ENCODE measurements at places on chromosomes 6 and 20. TPM values are rescaled to one million over a fixed set of nuclear protein-coding genes. Genes with fewer than 3 reads are reported as not detected.

Gene MAP7
- 22.9 TPM for total RNA-seq

Gene ASCC3
- total RNA-seq = 19.1 TPM

Gene PAX1
- not detected for total RNA-seq

Gene MAS1
- not detected for total RNA-seq

Gene LINC00237
- total RNA-seq = not detected

Gene ALDH8A1
- total RNA-seq = 0.10 TPM

Gene MAPK13
- total RNA-seq = 0.45 TPM

Gene OTOR
- not detected for total RNA-seq

Gene SERAC1
- 4.3 TPM for total RNA-seq

Gene PRDM13
- total RNA-seq = 0.83 TPM

Gene DCBLD1
- 27.9 TPM for total RNA-seq

Gene BACH2
- total RNA-seq = 1.6 TPM

Gene LZTS3
- total RNA-seq = 4.7 TPM

Gene TUBB2B
- 15.3 TPM for total RNA-seq

Gene DEFB116
- total RNA-seq = not detected

Gene PTK6
- total RNA-seq = 3.5 TPM

Gene PERP
- total RNA-seq = 75.6 TPM

Gene DDX39B
- 338 TPM for total RNA-seq

Gene DOK5
- total RNA-seq = not detected

Gene PRDM1
- total RNA-seq = 7.7 TPM

Gene BANF2
- not detected for total RNA-seq

Gene MCCD1
- total RNA-seq = not detected

Gene MYT1
- 0.15 TPM for total RNA-seq

Gene C20orf204
- total RNA-seq = 0.32 TPM

Gene PNPLA1
- not detected for total RNA-seq

Gene PLA2G7
- 0.06 TPM for total RNA-seq

Gene OR2B2
- not detected for total RNA-seq

Gene APCDD1L
- total RNA-seq = 0.05 TPM

Gene TRIM10
- total RNA-seq = not detected

Gene PLEKHG1
- 0.68 TPM for total RNA-seq

Gene WFDC2
- total RNA-seq = not detected

Gene RAET1G
- 9.7 TPM for total RNA-seq

Gene CGA
- 0.24 TPM for total RNA-seq
